ENCODE measurements at places on chromosomes 1 and 21.
A peak's percentile ranks its signal among the peaks of the same experiment; 100 is the strongest.

- no peak for DNase-seq
Measured at GRCh38 chr1:87513966-87514660, 185.4 kb downstream of the LMO4 start.

DNA sequence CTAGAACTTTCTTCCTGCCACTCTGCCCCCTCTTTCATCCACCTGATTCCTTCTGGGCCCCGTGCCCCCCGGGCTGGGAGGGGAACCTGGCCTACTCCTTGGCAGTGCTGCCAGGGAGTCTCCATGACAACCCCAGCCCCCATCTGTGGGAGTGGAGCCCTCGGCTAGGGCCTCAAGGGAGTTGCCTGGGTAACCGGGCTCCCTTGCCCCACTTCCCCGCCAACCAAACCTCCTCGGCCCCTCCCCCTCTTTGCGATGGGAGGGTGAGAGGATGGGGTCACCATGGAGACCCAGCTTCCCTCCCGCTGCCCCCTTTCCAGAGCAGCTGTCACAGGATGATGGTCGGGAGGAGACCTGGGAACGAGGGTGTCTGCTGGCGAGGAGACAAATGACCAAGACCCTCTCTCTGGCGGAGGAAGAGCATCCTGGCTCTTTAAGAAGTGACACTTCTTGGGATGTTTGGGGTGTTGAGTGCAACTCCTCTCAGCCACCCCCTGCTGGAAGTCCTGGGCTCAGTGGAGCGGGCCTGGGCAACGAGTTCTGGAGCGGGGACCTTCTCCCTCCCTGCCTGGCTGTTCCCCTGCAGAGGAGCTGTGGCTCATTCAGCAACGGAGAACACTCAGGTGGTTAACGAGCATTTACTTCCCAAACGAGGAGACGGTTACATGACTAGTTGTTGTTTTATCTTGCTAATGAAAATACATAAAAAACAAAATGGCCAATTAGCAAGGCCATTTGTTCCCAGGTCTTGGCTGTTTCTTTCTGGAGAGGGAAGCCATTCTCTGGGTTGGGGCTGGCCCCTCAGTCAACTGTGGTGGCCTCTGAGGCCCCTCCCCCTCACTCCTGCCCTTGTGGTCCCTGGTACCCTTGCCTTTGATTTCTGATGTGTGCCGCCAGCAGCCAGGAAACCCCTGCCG lies 82.8 kb downstream of the UBIAD1 start:
- DNase-seq, result peak; percentile 94

- no peak for DNase-seq
Measured at GRCh38 chr1:222582099-222582774, 7.5 kb downstream of the TAF1A start.

- DNase-seq, result no peak
Measured at GRCh38 chr1:181127898-181128453, 39.5 kb downstream of the IER5 start.

DNA sequence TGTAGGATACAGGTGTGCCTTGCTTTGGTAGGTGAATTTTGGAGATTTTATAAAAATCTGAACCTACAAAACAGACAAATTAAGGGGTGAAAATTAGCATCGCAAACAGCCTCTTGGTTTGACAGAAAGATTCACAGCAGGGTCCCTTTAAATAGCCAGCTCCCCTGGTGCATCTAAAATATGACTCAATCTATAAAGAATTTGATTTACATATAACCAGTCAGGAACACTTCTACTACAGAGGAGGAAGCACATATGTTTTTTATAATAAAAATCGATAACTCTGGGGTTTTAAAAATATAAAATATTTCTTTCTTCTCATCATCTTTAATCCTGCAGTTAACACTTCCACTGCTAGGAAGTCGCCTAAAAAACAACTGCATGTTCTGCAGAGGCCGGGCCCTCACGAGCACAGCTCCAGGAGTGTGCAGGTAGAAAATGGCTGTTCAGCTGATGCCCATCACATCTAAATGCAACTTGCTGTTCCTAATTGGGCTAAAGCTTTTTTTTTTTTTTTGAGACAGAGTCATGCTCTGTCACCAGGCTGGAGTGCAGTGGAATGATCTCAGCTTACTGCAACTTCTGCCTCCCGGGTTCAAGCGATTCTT lies 203.4 kb downstream of the HS2ST1 start:
- DNase-seq, result no peak

GRCh38 chr21:40595806-40596205 lies 251.2 kb downstream of the DSCAM start:
- no peak for DNase-seq

DNA sequence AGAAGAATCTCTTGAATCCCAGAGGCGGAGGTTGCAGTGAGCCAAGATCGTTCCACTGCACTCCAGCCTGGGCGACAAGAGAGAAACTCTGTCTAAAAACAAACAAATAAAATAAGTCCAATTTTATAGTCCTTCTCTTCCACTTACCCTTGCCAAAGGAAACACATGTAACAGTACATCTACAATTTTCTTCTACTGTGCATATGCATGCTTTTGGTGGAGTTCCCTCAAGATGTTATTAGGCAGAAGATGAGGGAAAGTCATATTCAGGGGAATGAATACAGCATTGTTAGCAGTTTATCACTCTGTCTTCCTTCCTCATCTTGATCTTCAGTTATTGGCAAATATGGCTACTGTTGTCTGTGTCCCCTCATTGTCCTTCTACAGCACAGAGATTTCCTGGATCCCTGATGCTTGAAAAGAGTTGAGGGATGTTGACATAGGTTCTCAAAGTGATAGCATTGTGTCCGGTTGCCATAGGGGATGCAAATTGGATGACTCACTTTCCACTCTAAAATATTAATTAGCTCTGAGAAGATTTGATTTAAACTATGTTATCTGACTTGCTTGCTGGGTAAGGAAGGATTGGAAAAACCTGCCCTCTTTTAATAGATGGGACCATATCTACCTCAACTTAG lies 1173.6 kb downstream of the KCNT2 start:
- DNase-seq, result no peak

DNA sequence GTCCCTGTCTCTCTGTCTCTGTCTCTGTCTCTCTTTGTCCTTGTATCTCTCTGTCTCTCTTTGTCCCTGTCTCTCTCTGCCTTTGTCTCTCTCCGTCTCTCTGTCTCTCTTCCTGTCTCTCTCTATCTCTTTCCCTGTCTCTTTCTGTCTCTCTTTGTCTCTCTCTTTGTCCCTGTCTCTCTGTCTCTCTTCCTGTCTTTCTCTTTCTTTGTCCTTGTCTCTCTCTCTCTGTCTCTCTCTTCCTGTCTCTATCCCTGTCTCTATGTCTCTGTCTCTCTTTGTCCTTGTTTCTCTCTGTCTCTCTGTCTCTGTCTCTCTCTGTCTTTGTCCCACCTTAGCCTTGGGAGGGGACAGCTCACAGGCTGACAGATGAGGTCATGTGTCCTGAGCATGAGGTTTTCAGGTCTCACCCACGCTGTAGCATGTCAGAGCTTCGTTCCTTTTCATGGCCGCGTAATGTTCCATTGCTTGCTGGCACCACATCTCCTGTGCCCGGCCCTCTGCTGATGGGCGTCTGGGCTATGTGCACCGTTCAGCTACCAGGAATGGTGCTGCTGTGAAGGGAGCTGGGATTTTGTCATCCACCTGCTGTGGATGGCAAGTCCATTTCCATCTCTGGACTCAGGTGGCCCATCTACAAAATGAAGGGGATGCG lies 27.6 kb downstream of the TP73 start:
- DNase-seq, result no peak

DNA sequence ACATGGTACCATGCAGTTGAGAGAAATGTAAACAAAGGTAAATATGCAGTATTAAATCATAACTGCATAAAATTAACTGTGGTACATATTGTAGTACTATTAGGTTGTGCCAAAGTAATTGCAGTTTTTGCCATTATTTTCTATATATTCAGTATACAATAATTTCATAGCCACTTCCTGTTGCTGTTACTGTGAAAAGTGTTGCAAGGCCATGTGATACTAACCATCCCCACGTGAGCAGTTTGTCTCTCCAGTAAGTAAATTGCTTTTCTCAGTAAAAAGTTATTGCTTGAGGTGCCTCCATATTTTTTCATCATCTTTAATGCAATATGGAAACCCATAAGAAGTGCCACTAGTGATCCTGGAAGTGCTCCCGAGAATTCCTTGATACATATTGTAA lies 19.6 kb upstream of the METTL18 start:
- DNase-seq, result no peak

DNA sequence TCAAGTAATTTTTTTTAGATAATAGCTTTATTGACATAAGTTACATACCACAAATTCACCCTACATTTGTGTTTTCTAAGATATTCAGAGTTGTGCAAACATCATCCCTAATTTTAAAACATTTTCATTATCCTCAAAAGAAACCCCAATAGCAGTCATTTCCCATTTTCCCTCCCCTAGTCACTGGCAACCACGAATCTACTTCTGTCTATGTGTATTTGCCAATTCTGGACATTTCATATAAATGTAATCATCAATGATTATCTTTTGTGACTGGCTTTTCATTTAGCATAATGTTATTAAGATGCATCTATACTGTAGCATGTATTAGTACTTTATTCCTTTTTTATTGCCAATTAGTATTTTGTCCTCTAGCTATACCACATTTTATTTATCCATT lies 88.8 kb upstream of the SLFNL1 start:
- DNase-seq, result no peak

DNA sequence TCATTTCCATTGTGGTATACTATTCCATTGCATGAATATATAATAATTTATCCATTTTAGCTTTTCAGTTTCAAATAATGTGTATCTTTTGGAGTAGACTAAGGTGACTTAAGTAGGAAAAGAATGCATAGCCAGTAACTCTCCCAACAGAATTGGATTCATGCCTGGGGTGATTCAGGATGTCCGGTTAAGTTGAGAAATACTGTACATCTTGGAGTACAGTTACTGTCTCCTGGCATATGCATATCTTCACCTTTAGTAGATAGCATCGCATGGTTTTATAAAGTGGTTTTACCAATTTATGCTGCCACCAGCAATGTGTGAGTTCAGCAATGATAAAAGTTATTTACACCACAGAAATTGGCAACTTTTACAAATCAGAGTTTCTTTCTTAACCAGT lies 18.6 kb upstream of the SLC6A9 start:
- DNase-seq, result no peak

- DNase-seq, result no peak
Measured at GRCh38 chr21:42107177-42107880, 36.2 kb downstream of the UMODL1 start.

DNA sequence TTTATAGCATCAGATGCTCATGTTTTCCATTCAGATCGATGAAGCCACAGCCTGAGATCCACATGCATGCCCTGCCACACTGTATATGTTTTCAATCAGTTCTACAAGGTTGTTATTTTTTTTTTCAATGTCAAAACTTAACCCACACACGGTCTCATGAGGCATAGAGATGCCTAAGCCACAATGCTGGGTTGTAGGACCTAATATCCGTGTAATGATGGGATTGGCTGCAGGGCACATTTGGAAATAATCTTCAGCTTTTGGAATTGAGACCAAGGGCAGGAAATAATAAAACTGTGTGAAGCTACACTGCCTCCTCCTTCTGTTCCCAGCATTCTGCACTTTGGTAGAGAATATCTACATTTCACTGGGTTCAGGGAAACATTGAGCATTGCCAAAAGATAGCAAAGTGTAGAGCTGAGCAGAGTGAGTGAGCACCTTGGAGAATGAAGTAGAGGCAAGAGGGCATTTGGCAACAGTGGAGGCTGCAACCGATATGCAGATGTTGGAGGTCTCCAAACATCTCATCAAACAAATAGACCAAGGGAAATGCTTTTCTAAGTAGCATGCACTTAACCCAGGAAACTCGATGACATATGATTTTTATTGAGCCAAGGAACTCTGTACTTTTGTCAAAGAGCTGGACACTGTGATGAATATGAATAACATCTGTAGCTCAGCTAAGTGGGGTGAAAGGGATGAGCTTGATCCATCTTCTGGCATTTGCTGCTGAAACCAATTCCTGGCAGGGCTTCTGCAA lies 176.7 kb downstream of the LYPLAL1 start:
- DNase-seq, result no peak

GRCh38 chr1:15401391-15402055 lies 8.2 kb upstream of the EFHD2 start:
- no peak for DNase-seq

GRCh38 chr1:109335091-109335490 lies 28.3 kb upstream of the MYBPHL start:
- no peak for DNase-seq

- DNase-seq, result peak; percentile 26
Measured at GRCh38 chr1:225343618-225344017, 84.2 kb downstream of the LBR start.

- DNase-seq, result peak; percentile 63
Measured at GRCh38 chr1:48202030-48202752, 20.3 kb upstream of the SLC5A9 start.

- DNase-seq, result no peak
Measured at GRCh38 chr21:20618878-20619277, 379.3 kb upstream of the NCAM2 start.

DNA sequence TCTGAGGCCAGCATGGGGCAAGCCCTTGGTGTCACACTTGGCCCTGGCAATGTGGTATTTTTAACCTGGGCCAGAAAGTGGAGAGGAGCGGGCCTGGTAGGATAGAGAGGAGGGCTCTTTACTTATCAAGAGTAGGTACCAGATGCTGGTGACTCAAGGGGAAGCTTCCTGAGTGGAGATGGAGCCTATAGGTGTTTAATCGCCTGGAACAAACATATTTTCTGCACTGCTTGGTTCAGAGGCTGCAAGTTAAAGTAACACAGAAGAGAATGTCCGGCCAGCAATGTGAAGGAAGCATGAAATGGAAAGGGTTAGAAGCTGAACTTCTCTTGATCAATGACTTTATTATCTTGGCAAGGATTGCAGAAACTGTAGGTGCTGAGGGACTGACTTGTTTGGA lies 74.3 kb downstream of the DDR2 start:
- no peak for DNase-seq

DNA sequence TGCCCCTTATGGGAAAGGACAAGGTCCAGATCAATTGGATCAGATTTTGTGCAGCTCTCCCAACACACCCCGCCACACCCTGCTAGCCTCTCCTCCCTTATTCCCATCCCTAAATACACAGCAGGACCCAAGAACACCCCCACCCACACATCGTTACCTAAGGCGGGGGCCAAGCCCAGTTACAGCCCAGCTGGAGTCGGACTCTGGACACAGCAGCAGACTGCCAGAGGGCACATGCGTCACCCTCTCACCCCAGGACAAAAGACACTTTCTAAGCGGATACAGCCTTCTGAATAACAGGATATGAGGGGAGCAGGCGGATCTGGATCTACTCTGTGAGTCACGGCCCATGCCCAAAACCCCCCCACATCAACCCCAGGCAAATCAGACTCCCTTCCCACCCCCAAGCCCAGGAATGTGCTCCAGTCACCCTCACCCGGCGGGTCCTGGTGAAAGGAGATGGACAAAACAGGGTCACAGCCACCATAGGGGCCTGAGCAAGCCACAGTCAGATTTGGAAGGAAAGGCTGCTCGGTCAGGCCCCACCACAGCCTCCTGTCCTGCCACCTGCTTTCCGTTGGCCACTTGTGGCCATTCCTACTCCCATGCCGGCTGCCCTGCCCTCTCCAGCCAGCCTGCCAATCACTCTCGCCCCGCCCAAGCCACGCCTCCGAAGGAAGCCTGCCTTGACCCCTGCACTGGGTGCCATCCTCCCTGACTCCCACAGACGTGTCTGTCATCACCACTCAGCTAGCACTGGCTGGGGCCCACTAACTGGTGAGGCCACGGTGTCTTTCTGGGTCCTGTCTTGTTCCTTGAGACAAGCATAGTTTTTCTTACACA lies 4.0 kb downstream of the S100A16 start:
- no peak for DNase-seq

- no peak for DNase-seq
Measured at GRCh38 chr1:79693441-79694114, 687.0 kb upstream of the ADGRL4 start.
